A673 (cell line): ENCODE measurements at places on chromosomes 7 and 10. TPM values are rescaled to one million over a fixed set of nuclear protein-coding genes. Genes with fewer than 3 reads are reported as not detected.

Gene PPP1R17
- total RNA-seq, result not detected in 2 replicates

Gene TMEM140
- total RNA-seq, result not detected in 2 replicates

Gene PLAC9
- total RNA-seq, result not detected in 2 replicates

Gene CYP17A1
- total RNA-seq, result not detected in 2 replicates

Gene BTBD16
- not detected in 2 replicates for total RNA-seq

Gene CACNA2D1
- total RNA-seq, result 47.7 and 49.1 TPM in 2 replicates

Gene CFAP69
- total RNA-seq, result 2.4 and 4.3 TPM in 2 replicates

Gene RFC2
- 113 and 125 TPM in 2 replicates for total RNA-seq

Gene CUZD1
- total RNA-seq, result 1.6 and 2.1 TPM in 2 replicates

Gene SPDYE8
- not detected in 2 replicates for total RNA-seq

Gene ANKRD30A
- total RNA-seq, result not detected in 2 replicates

Gene MALRD1
- total RNA-seq, result 0.86 and 1.1 TPM in 2 replicates

Gene FAM185A
- 4.6 and 6.7 TPM in 2 replicates for total RNA-seq

Gene TMED4
- 77.6 and 79.5 TPM in 2 replicates for total RNA-seq

Gene TMEM176A
- 2.3 and 2.9 TPM in 2 replicates for total RNA-seq

Gene INHBA
- 1.7 and 2.4 TPM in 2 replicates for total RNA-seq

Gene CPA1
- total RNA-seq, result not detected in 2 replicates

Gene GHRHR
- total RNA-seq, result not detected in 2 replicates

Gene PIK3AP1
- 0.24 and 0.37 TPM in 2 replicates for total RNA-seq

Gene SPDYE9
- total RNA-seq, result not detected in 2 replicates

Gene HOXA3
- total RNA-seq, result not detected in 2 replicates

Gene BBS9
- total RNA-seq, result 9.0 and 9.4 TPM in 2 replicates

Gene CFAP46
- 1.3 and 1.9 TPM in 2 replicates for total RNA-seq

Gene TRIM74
- 0.31 TPM in 1 of 2 replicates, not detected in the other for total RNA-seq

Gene VAX1
- total RNA-seq, result 65.1 and 74.4 TPM in 2 replicates

Gene OR2A1
- 0.44 and 0.60 TPM in 2 replicates for total RNA-seq

Gene DENND10
- 41.2 and 55.2 TPM in 2 replicates for total RNA-seq

Gene COL17A1
- not detected in 2 replicates for total RNA-seq

Gene ZNF117
- total RNA-seq, result 8.2 and 8.4 TPM in 2 replicates

Gene SPDYE16
- total RNA-seq, result 0.13 TPM in 1 of 2 replicates, not detected in the other

Gene BLNK
- not detected in 2 replicates for total RNA-seq

Gene PUS7
- total RNA-seq, result 36.6 and 40.8 TPM in 2 replicates

Gene TMEM168
- total RNA-seq, result 19.5 and 26.4 TPM in 2 replicates

Gene IFIT1B
- not detected in 2 replicates for total RNA-seq

Gene LIPJ
- total RNA-seq, result 0.11 TPM in 1 of 2 replicates, not detected in the other

Gene CRPPA
- 0.15 and 0.21 TPM in 2 replicates for total RNA-seq

Gene FOXI2
- total RNA-seq, result not detected in 2 replicates

Gene HTR5A
- not detected in 2 replicates for total RNA-seq

Gene GALNT17
- not detected in 2 replicates for total RNA-seq

Gene CCDC146
- total RNA-seq, result 1.1 and 2.2 TPM in 2 replicates
